ENCODE measurements at places on chromosomes 3 and 15. TPM values are rescaled to one million over a fixed set of nuclear protein-coding genes. Genes with fewer than 3 reads are reported as not detected.

DUOXA2 gene
- total RNA-seq = not detected

TMCO5A gene
- total RNA-seq = not detected

LINGO1 gene
- 3.7 TPM for total RNA-seq

ADCY5 gene
- total RNA-seq = 6.8 TPM

SPSB4 gene
- 12.0 TPM for total RNA-seq

ALDH1A3 gene
- total RNA-seq = 15.7 TPM

GOLGA8G gene
- total RNA-seq = not detected

CALML4 gene
- total RNA-seq = 2.6 TPM

TMEM40 gene
- under 0.01 TPM for total RNA-seq

POC1A gene
- 2.6 TPM for total RNA-seq

NR2E3 gene
- 1.0 TPM for total RNA-seq

TMOD2 gene
- total RNA-seq = 8.4 TPM

CTXN2 gene
- total RNA-seq = not detected

TMEM207 gene
- total RNA-seq = not detected

RAD51 gene
- 1.6 TPM for total RNA-seq

C3orf62 gene
- 1.6 TPM for total RNA-seq

UPK1B gene
- not detected for total RNA-seq

B3GALNT1 gene
- total RNA-seq = 18.8 TPM

SPRED1 gene
- total RNA-seq = 37.6 TPM

COLQ gene
- total RNA-seq = 14.1 TPM

CCR3 gene
- total RNA-seq = not detected

BFSP2 gene
- 2.1 TPM for total RNA-seq

PLXNB1 gene
- 11.5 TPM for total RNA-seq

CCDC9B gene
- 2.1 TPM for total RNA-seq

IQCH gene
- 3.1 TPM for total RNA-seq

THRB gene
- 3.1 TPM for total RNA-seq

ECT2 gene
- 7.3 TPM for total RNA-seq

SUCLG2 gene
- 38.1 TPM for total RNA-seq

ACP3 gene
- total RNA-seq = 0.52 TPM

LRTM1 gene
- 106 TPM for total RNA-seq

ERC2 gene
- 1.0 TPM for total RNA-seq

HYAL3 gene
- total RNA-seq = 3.7 TPM

LMAN1L gene
- total RNA-seq = not detected

RTP4 gene
- 1.0 TPM for total RNA-seq

RBP2 gene
- not detected for total RNA-seq

SEMA3B gene
- 19.8 TPM for total RNA-seq

GRIP2 gene
- 8.9 TPM for total RNA-seq

ZNF619 gene
- total RNA-seq = 8.4 TPM

RHCG gene
- not detected for total RNA-seq

SAMD7 gene
- total RNA-seq = not detected

CCR8 gene
- total RNA-seq = not detected

IMPG2 gene
- 2.6 TPM for total RNA-seq

SERPINI2 gene
- not detected for total RNA-seq

PSTPIP1 gene
- total RNA-seq = 2.1 TPM

RFX7 gene
- 7.3 TPM for total RNA-seq

RTP1 gene
- not detected for total RNA-seq

GPR160 gene
- 2.6 TPM for total RNA-seq

GABRR3 gene
- total RNA-seq = not detected

Data from skeletal muscle tissue (tissue), 5 donors.